Brain (organoid and tissue), 16 donors: ENCODE measurements at places on chromosomes 5 and 9.
A peak's percentile ranks its signal among the peaks of the same experiment; 100 is the strongest.

- peak; percentile 14 for DNase-seq
Measured at GRCh38 chr9:83346655-83347420, 191.4 kb downstream of the FRMD3 start.

- DNase-seq, result no peak
Measured at GRCh38 chr9:123784518-123784917, 145.4 kb downstream of the DENND1A start.

DNA sequence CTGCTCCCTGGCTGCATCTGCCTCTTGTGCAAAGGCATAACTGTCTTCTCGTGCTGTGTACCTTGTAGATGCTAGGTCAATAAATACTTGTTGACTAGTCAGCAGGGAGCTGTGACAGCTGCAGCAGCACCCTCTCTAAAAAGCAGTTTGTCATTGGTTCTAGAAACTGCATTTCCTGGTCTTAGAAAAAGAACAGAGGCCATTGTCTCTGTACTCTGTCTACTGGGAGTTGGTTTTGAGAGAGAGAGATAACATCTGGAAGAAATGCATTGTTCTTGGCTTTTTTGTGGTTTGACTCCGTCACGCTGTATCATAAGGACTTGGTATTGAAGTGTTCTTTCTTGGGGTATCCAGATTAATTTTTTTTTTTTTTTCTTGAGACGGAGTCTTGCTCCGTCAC, 32.3 kb downstream of the SH3GLB2 start:
- no peak for DNase-seq

GRCh38 chr9:106883626-106884190, 20.7 kb downstream of the ZNF462 start:
- DNase-seq, result no peak

DNA sequence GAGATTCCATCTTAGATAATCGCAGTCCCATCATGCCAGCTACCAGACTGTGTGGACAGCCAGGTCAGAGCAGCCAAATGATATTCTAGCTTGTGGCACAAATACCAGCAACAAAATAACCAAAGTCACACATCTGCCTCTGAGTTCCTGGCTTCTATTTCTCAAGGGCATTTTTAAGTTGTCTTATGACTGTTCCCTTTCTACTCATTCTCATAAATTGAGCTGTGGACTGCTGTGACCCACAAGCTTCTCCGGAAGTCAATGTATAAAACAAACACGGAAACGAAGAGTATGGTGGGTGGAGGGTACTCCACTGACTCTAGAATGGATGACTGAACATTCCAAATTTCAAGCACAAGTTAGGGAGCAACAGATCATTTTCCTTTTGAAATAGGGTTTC, 43.9 kb downstream of the PDCD1LG2 start:
- no peak for DNase-seq

DNA sequence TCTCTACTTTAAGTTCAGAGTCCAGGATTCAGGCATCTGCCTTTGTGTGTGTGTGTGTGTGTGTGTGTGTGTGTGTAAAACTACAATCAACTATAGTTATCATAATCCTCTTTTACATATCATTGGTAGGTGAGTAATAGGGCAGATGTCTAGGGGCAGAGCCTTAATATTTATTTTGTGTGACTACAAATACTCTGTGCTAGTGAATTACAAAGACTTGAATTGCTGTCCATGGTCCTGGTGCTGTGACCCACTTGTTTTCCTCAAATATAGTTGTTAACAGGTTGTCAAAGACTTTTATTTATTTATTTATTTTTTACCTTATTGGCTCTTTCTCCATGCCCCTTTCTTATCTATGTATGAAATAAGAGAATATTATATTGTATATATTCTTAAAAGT, 196.8 kb downstream of the ANXA1 start:
- DNase-seq, result no peak

DNA sequence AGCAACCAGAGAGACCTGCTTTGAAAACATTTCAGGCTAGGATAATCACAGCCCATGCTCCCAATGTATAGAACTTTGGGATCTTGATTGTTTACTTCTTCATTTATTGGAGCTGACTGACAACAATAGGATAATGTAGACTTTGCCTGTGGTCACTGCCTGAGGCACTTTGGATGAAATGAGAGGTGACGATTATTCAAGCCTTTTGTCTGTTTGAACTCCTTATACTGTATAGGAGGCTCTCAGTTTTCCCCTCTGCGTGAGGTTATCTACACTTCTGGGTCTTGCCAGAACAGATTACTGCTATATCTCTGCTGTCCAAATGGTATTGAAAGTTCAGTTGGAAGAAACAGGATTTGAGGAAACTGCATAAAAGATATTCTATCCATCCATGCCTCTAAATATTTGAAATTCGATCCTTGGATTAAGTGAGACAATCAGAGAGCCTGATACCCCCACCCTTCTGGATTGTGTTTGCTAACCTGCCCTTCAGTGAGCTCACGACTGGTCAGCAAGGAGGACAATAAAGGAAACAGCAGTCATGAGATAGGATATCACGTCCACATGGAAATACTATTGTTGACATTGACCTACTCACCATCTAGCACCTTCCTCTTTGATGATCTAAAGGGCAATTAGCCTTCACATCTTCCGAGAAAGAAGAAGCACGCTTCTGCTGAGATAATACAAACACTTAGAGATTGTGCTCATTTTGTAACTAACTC, 98.1 kb downstream of the DOCK8 start:
- no peak for DNase-seq

DNA sequence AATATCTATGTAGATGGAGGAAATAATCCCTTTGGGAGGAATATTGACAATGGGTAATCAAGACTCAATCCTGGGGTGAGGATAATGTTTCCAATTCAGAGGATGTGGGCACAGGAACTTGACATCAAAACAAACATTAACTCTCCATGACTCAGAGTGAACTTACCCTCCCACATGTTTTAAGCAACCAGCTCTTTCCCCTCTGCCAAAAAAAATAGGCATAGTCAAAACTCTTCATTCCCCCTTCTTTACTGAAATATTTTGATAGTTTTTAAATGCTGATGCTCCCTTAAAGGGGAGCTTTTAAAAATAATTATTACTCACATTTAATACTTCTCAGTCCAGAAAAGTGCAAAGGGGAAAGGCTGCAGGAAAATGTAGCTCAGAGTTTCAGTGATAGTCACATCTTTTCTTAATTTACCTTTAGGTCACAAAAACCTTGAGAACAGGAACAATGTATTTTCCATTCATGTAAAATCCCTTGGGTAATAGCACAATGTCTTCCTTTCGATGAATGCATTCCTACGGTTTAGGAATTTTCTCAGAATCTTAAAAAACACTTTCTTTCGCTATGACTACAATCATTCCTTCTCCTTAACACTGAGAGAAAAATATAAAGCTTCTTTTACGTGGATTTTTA, 298.4 kb upstream of the GRAMD2B start:
- DNase-seq, result no peak

GRCh38 chr9:34272101-34272541, 56.9 kb downstream of the KIF24 start:
- no peak for DNase-seq

DNA sequence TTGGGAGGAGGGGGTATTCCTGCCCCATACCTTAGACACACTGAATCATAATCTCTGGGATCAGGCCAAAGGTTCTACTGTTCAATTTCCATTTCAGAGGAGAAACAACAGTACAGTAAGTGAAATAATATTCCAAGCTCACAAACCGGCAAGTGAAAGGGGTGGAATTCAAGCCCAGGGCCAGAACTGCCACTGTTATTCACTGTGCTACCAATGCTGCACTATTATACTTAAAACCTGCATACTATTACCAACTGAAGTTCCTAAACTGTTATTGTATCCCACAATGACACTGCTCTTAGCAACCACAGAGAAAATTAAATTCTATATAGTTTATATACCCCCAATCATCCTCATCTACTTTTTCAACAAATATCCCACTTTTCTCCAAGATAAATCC, 24.6 kb downstream of the SSBP2 start:
- DNase-seq, result no peak

- DNase-seq, result no peak
Measured at GRCh38 chr9:87869082-87869481, 13.6 kb upstream of the SPATA31E1 start.

DNA sequence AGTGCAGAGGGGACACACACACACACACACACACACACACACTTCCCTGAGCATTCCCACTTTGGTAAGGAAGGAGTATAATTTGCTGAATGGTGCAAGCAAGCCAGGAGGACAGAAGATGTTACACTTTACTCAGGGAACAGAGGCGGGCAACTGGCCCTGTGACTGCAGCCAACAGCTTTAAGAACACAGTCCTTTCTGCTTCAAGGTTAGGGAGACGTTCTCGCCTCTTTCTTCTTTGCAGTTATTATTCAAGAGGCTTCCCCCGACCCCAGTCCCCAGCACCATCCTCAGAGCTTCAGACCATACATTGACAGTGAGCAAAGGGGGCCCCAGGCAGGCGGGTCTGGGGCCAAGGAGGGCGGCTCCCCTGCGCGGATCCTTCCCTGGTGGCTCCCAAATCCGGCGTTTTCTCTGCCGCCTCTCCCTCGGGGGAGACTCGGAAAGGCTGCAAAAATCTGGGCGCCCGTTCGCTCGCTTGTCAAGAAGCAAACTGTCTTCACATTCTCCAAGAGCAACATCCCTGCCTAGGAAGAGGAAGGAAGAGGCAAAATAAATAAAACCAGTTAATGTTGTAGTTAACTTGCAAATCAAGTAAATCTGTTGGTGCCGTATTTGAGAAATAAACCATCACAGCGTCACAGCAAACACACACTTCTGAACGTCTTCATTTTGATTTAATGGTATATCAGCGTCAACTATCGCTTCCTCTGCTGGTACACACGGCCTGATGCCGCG, 3.8 kb upstream of the LHX2 start:
- peak; percentile 88 for DNase-seq

- no peak for DNase-seq
Measured at GRCh38 chr5:95969651-95970358, 8.2 kb upstream of the ELL2 start.

DNA sequence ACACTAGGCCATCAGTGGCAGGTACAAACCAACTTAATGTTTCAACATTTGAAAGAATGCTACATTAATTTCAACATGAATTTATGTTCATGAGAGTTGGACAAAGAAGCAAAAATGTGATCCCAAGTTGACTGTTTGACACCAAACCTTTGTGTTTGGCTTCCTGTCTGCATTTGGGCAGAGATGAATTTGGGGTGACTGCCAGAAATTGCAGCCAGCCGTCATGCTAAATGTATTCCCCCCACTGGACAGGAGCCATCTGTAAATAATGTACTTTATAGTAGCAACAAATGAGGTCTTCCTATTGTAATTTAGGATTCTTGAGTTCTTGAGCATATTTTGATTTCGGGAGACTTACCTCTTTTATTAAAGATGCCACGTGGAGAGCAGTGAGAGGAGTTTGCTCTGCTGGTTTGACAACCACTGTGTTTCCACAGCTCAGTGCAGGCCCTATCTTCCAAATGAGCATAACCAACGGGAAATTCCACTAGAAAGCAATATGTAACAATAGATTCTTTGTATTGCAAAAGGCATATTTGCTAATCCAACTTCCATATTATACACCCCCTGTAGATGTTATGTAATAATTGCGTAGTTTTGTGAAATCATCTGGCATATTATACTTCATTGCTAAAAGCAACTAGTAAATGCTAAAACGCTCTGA, 27.6 kb downstream of the ALDH1A1 start:
- peak; percentile 12 for DNase-seq

DNA sequence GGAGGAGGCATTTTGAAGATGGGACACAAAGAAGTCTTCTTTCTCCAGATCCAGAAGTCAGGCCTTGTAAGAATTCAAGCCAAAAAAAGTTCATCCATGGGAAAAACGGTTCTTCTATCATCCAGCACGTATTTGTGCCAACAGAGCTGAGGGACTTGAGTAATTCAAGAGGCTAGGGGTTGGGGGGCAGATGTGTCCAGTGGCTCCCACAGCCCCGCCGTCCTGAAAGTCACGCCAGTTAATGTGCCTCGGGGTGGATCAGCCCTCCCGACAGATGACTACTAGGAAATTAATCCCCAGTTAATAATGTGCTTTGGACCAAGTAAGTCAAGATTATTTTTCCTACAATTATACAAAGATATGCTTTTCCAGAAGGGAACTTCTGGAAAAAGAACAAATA, 23.4 kb downstream of the NREP start:
- no peak for DNase-seq

DNA sequence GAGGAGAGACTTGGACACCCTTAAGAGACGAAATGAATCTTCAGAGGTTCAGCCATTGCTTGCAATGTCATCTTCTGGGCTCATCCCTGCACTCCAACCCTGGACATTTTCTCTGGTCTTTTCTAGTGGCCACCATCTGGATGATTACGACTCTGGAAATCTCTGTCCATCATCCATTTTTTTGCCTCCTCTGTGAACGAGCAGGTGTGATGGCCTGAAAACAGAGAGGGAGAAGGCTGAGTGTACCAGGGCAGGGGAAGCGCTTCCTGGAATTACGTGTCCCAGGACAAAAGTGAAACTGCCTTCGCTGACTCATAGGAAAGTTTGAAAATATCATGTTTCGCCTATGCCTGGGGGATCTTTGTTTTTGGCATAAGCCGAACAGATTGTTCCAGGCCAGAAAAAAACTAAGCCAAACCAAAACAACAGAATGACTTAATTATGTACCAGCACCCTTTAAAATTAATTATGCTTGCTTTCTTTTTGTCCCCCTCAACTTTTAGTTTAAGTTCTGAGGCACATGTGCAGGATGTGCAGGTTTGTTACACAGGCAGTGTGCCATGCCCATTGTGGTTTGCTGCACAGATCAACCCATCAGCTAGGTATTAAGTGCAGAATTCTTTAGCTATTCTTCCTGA, 31.9 kb downstream of the ANKRD33B start:
- no peak for DNase-seq

DNA sequence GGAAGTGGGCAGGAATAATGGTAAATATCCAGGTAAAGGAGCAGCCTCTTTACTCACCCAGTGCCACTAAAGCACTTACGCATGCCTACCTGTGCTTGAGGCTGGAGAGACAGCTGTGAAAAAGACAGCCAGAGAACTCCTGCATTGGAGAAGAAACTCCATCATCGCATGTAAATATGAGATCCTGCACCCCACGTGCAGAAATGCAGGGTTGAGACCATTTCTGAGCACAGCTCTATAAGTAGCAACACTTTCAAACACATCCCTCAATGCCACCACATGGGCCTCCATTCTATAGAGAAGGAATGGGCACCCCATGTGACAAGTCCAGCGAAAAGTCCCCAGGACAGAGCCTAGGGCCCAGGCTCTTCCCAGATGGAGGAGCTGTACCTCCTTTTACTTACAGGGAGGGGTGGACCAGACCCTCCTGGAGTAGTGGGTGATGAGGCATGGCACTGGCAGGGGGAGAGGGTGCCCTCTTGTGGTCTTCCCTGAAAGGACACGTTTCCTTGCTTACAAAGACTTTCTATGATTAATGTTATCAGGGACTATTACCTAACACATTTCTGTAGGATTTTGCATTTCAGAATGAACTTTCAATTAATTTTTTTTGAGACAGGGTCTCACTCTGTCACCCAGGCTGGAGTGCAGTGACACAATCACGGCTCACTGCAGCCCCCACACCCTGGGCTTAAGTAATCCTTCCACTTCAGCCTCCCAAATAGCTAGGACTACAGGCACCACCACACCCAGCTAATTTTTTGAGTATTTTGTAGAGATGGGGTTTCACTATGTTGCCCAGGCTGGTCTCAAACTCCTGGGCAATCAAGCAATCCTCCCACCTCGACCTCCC, 55.3 kb upstream of the IL17B start:
- peak; percentile 39 for DNase-seq

GRCh38 chr5:32357658-32358057, 44.9 kb upstream of the MTMR12 start:
- DNase-seq, result no peak
